ENCODE measurements at places on chromosomes 3 and 15.

DNA sequence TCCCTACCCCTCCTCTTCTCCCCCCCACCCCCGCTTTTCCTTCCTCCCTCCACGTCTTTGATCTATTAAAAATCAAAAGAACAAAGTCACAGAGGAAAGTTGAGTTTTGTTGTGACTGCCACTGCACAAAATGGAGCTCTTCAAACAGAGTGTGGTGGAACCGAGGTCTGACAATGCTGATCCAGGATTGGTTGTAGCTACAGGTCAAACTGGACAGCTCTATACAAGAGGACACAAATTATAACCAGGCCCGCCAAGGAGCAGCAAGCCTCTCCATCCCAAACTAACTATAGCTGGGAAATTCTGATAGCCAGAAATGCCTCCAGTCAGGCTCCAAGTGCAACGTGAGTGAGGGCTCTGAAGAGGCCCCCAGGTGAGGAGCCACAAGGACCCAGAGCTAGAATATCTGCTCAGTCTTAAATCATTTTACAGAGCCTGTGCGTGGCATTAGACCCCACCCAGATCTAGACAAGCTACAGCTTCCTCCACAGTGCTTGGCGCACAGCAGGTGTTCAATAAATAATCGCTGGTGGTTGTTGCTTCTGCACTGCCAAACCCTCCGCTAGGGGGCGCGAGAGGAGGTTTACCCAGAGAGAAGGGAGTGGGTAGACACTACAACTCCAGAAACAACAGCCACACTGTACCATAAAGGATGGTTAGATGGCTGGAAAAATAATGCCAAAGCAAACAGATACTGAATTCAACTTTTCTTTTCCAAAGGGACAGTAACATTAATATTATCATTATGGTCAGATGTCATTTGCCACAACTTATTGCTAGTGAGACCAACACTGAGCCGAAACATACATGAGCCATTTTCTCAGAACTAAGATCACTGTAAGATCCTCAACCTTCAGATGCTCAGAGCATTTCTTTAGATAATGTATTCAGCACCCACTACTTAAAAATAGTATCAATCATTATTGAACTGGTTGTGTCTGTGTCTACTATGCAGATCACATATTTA lies 44.6 kb downstream of the ZIC4 start:
- peak; percentile 34 for DNase-seq

DNA sequence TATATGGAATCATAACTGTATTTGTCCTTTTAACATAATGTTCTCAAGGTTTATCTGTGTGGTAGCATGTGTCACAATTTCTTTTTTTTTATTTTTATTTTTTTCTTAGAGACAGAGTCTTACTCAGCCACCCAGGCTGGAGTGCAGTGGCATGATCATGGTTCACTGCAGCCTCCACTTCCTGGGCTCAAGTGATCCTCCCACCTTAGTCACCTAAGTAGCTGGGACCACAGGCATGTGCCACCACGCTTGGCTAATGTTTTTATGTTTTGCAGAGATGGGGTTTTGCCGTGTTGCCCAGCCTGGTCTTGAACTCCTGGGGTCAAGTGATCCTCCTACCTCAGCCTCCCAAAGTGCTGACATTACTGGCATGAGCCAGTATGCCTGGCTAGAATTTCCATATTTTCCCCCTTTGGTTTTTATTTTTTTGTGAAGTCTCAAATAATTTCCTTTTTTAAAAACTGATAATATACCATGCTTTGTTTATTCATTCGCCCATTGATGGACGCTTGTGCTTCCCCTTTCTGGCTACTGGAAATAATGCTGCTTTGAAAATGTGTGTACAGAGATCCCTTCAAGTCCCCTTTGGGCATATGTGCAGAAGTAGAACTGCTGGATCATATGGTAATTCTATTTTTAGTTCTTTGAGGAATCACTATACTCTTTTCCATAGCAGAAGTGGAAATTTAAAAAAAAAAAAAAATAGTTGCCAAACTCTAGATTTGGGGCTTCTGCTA lies 28.4 kb downstream of the TMEM40 start:
- no peak for DNase-seq

GRCh38 chr15:62603742-62604141 lies 438.7 kb upstream of the C2CD4B start:
- DNase-seq, result no peak

DNA sequence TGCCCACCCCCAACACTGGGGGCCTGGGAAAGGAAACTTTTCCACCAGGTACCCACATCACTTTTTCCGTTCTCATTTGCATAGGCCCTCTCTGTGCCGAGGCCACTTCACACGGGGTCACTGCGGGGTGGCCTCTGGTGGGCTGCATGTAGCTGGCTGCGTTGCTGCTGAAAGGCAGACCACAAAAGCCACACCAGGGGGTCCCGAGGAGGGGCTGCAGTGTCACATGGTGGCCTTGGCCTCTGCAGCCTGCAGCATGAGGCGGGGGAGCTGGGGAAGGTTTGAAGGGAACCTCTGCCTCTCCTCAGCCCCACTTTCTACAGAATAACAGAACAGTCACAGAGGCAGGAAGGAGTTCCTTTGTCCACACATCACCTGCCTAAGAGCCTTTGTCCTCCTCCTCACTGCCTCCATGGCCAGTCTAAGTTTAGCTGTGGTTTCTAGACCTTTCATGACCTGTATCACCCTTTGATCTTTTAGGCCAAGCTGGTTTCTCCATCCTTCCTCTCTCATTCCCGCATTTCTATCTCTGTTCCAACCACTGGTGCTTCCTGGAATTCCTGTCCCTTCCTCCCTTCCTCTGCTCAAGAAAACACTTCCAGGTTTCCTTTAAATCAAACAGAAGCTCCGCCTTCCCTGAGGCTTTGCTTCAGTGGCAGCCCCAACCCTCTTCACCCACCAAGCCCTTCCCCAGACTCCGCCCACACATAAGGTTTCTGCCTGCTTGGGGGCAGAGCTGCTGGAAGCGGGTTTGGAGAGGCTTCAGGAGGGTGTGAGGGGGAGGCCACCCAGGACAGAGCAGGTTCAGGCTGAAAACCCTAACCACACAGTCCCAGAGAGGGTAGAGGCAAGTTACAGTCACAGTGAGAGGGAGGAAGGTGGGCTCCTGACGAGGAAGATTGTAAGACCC lies 150.7 kb upstream of the TLE3 start:
- DNase-seq, result no peak

DNA sequence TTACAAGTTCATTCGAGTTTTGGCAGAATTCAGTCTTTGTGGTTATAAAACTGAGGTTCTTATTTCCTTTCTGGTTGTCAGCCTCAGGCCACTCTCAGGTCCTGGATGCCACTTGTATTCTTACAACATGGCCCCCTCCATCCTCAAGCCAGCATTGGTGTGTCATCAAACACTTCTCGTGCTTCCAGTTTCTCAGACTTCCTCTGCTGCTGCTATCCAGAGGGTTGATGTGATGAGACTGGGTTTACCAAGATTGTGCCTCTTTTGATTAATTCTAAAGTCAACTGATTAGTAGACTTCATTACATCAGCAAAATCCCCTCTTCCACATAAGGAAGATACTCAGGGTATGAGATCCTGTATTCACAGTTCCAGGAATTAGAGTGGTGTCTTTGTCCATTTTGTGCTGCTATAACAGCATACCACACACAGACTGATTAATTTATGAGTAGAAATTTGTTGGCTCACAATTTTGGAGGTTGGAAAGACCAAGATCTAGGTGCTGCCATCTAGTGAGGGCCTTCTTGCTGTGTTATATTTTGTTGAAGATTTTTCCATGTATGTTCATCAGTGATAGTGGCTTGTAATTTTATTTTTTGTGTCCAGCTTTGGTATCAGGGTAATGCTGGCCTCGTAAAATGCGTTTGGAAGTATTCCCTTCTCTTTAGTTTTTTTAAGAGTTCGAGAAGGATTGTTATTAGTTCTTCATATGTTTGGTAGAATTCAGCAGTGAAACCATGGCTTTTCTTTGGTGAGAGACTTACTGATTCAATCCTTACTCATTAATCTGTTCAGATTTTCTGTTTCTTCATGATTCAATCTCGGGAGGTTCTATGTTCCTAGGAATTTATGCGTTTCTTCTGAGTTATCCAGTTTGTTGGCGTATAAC lies 11.1 kb downstream of the LRCH3 start:
- DNase-seq, result peak; percentile 57

Data from OCI-LY7 (cell line).